ENCODE measurements at places on chromosomes 16 and 17. TPM values are rescaled to one million over a fixed set of nuclear protein-coding genes. Genes with fewer than 3 reads are reported as not detected.

The TMEM11 gene
- total RNA-seq: 24.2 TPM

GRCh38 chr17:29190039-29190438, 9.8 kb upstream of the MYO18A start:
- DNase-seq: no peak

DNA sequence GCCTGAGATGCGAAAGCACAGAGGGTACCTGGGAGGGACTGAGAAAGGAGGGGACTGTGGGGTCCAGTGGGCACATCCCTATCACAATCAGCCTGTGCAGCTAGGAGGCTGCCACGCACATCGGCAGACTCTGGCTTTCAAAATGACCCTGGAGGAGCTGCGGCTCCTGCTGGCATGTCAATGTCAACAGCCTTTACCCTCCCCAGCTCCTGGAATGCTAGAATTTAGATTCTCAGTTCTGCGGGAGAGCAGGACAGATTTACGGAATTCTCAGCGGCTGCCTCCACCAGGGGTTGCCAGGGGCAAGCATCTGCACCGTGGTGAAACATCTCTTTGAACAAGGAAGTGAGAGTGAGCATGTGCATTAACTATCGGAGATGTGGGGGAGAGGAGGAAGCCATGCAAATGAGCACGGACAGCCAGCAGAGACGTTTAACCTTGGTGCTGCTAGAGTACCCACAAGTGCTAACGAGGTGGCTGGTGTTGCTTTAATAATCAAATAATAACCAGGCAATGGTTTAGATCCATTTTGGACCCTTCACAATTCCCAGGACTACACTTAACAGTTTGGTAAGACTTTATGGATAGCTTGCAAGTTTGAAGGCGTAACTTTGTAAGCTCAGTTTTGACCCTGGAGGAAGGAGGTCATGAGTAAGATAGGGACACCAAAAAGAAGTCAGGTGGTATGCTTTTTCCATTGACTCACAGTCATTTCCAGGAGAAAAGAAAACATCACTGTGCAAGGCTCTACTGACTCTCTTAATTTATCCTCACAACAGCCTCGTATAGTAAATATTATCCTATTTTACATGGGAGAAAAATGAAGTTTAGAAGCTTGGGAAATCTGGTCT, 54.1 kb downstream of the XYLT1 start:
- DNase-seq: peak; percentile 71

GRCh38 chr17:17055286-17056155, 13.3 kb downstream of the MPRIP start:
- DNase-seq: peak; percentile 61

GRCh38 chr17:27506348-27507218, 50.3 kb downstream of the KSR1 start:
- DNase-seq: no peak
